ENCODE measurements at places on chromosomes 2 and 18. TPM values are rescaled to one million over a fixed set of nuclear protein-coding genes. Genes with fewer than 3 reads are reported as not detected.

The CD8B2 gene
- total RNA-seq = 4.4 TPM

The POTEI gene
- not detected for total RNA-seq

DNA sequence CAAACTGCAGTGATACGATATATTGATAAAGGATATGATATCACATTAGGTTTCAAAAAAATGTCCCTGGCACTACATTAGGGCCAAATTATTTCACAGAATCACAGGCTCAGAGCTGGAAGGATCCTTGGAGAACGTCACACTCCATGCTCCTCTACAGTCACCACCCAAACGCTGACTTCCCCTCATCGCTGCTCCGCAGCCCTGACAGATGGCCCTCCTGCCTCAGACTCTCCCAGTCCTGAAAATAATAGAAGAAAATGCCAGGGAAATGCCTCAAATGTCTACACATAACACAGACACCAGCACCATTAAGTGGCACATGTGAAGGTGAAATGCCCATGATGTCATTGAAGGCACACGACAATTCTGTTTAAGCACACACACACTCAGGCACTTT is 72.0 kb downstream of the ZNF521 start:
- H3K36me3 ChIP-seq = no peaks in the 10 kb centered on the region
- peaks cover 15% of the 10 kb centered on the region for H3K27me3 ChIP-seq
- H3K4me3 ChIP-seq = no peak overlapping the region
- no peak overlapping the region for H3K27ac ChIP-seq

- DNase-seq = no peak
- H3K36me3 ChIP-seq = no peaks in the 10 kb centered on the region
- no peak overlapping the region for H3K4me3 ChIP-seq
- no peak overlapping the region for H3K27ac ChIP-seq
- H3K4me1 ChIP-seq = no peaks in the 10 kb centered on the region
Measured at GRCh38 chr2:190328573-190329147, 9.0 kb upstream of the HIBCH start.
